RKO (cell line): ENCODE measurements at places on chromosomes 7 and 10.

DNA sequence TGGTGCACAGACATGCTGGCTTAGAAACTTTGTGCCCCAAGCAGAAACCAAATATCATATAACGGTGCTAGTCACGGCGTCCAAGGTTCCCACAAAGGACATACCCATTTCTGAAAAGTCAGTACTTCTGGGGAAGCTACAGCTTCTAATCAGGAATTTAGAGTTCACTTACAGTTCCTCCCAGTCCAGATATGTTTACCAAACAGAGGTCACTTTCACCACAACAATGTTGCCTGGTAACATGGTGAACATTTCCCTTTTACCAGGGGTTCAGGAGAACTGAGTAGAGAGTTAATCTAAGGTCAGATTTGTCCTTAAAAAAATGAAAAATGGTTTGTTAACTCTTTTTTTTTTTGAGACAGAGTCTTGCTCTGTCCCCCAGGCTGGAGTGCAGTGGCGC, 265.9 kb upstream of the MKLN1 start:
- no peak for DNase-seq

DNA sequence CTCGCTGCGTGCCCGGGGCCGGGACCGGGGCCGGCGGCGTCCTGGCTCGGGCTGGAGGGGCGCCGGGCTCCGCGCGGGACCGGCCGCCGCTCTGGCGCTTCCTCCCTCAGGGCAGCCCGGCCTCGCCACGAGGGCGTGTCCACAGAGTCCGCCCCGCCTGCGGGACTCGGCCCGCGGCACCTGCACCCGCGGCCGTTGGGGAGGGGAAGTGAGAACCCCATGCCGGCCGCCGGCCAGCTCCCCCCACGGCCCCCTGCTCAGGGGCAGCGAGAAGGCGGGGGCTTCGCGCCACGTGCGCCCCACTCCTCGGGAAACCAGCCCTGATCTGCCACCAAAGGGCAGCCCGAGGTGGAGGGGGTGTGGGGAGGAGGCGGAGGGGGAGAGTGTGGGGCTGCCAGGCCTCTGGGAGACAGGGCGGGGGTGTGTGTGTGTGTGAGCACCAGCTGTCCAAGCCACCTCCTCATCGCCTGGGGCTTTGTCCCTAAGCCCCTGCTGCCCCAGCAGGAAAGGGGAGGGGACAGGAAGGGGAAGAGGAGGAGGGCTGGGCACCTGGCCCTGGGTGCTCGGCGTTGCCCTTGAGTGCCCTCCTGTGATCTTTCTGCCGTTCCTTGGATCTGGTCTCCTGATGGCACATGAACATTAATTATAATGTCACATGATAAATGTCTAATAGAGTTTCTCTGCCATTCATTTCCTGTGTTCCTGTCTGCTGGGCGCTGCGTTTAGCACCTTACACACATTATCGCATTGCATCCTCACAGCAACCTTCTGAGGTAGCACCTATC, at the start of gene PIK3AP1:
Gene PIK3AP1 (minus strand): TSS at position 93 of the 785 bp plus-strand sequence. CDS start 120 bp downstream, outside the sequence.
- peak; percentile 55 for DNase-seq

DNA sequence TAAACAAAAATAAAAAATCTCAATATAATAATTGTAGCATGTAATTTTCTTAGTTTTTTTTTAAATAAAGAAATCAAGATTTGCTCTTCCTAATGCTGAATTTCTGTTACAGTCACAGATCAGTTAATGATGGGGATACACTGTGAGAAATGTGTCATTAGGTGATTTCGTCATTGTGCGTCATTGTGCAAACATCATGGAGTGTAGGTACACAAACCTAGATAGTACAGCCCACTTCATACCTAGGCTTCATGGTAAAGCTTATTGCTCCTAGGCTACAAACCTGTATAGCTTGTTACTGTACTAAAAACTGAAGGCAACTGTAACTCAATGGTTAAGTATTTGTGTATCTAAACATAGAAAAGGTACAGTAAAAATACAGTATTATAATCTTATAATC, 74.4 kb upstream of the LSM8 start:
- DNase-seq: peak; percentile 61

- no peak for DNase-seq
These were observed 25.1 kb downstream of the CPEB3 start for GRCh38 chr10:92265687-92266258.

GRCh38 chr10:88941026-88941425, 11.5 kb downstream of the ACTA2 start:
- DNase-seq: no peak

DNA sequence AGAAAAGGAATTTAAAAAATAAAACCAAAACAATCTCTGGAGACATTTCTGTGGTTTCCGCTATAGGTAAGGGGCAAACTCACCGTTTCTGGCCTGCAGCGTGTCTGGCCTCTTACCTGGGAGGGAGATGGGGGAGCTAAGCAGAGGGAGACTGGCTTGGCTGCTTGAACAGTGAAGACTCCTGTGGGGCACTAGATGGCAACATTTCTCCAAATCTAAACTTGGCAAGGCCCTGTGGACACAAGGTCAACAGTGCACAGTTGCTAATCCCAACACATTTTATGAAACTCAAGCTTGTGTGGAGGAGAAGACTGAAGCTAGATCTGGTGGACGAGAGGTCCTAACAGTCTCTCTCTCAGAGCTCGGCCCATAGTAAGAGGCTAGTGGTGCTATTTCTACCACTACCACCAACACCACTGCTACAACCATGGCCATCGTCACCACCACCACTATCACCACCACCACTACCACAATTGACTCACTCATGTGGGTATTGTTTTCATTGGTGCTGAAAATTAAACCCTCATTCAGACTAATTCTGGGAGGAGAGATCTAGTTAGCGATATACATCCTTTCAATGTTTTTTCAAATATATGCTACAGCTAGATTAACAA, 28.4 kb upstream of the CDHR3 start:
- DNase-seq: peak; percentile 55

GRCh38 chr7:6286486-6286885, 14.1 kb upstream of the CYTH3 start:
- DNase-seq: no peak

GRCh38 chr7:36013246-36014014, 139.6 kb upstream of the EEPD1 start:
- no peak for DNase-seq

DNA sequence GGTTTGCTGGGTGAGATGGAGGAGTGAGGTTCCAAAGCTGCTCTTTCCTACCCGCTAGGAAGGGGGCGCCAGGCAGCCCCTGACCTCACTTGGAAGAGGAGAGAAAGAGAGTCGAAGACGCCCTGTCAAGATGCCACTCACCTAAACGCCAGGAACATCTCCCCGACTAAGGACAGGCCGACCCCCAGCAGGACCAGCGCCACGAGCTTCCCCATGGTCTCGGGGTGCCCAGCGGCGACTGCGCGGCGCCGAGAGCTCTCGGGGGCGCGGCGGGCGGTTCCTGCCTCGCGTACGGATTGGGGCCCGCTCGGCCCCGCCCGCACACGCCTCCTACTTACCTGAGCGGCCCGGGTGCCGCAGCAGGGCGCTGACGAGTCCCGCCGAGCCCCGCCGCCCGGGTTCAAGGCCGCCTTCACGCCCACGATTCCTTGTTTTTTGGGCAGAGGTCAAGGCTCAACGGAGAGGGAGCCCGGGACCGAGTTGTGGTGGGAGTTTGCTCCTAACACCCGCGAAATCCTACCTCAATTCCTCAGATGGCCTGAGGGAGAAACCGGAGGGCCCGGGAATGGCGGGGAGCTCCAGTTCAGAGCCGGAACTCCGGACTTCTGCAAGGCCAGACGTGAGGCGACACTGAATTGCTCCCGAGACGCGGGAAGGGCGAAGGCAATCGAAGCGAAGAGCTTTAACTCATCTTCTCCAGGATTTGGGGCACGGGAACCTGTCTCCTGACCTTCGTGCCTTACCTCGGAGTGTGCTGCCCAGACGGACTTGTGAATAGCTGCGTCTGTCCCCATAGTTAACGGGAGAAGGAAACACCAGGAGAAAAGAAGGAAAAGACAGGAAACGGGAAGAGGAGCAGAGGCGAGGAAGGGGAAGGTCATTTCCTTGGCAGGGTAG, at the start of gene PON3:
Gene PON3 (minus strand): TSS at position 240 of the 897 bp plus-strand sequence. CDS start 25 bp downstream, at position 215.
- DNase-seq: peak; percentile 55

- no peak for DNase-seq
These were observed 132.4 kb upstream of the FOXK1 start for GRCh38 chr7:4549681-4550080.

GRCh38 chr7:137269240-137269639, 74.3 kb downstream of the PTN start:
- DNase-seq: no peak

GRCh38 chr7:28575241-28575643, 162.9 kb downstream of the CREB5 start:
- DNase-seq: no peak

- DNase-seq: no peak
These were observed 85.2 kb downstream of the WNT2 start for GRCh38 chr7:117237646-117238045.

DNA sequence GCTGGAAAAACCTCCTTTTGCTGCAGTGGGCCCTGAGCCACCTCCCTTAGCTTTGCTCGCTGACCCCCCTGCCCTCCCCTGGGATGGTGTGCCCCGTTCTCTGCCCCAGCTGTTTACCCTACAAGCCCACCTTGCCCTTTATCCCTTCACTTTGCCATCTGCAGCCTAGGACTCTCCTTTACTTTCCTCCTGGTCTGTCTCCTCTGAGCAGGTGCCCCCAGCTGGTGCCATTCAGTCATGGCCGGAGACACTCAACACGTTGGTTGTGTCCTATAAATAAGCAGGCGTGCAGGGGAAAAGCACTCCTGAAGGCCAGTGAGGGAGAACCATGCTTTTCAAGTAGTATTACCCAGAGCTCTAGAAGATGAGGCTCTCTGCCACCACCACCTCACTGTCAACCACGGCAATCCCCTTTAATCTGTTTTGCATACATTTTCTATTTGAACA, 6.1 kb downstream of the RASSF4 start:
- DNase-seq: no peak

DNA sequence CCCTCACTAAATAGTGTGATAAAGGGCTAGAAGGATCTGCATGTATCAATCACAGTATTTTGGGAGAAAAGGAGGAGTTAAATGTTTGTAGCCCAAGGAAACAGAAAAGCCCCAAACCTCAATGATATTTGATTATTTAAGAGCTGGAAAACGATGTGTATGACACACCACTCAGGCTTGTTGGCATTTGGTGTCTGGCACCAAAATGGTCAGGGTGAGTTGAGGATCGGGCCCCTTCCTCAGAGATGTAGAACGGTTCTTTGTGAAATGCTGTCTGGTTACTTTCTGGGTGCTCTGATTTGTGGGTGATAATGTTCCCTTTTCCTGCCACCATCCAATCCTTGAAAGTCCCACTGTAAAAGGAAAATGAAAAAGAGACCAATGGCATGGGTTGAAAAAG, 113.7 kb downstream of the CCDC3 start:
- DNase-seq: no peak

GRCh38 chr7:4659551-4660286, 22.4 kb upstream of the FOXK1 start:
- DNase-seq: peak; percentile 45

GRCh38 chr7:96174812-96175211, 147.1 kb downstream of the SLC25A13 start:
- DNase-seq: no peak

GRCh38 chr10:120041807-120042559, 149.5 kb downstream of the SEC23IP start:
- no peak for DNase-seq

DNA sequence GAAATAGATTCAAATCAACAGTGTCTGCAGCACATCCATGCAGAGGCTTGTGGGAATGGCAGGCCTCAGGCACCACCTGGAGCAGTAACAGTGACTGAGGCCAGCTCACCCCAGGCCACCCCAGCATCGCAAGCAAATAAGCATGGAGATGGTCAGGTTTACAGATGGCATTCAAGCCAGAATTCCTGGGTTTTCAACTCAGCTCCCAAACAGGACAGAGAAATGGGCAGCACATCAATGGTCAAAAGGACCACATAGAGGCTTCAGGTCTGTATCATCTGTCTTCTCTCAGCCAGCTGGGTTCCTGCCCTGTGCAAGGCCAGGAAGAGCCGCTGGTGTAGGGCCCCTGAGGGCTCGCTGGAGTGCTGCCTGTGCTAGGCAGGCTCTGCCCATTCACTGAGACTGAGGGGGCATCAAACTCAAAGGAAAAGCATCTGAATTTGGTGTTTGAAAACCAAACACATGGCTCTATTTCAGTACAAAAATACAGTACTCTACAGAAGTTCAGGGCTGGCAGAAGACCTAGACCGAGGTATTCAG, 112.5 kb downstream of the KMT2E start:
- DNase-seq: no peak

DNA sequence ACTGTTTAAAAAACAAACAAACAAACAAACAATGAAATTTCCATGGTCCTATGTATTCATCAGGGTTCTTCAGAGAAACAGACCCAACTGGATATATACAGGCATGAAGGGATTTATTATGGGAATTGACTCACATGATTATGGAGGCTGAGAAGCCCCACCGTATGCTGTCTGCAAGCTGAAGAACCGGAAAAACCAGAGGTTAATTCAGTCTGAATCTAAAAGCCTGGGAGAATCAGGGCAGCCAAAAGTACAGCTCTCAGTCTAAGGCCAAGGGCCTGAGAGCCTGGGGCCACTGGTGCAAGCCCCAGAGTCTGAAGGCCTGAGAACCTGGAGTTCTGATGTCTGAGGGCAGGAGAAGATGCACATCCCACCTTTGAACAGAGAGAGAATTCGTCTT, 163.5 kb downstream of the MDFIC start:
- no peak for DNase-seq

GRCh38 chr7:96426027-96426426, 104.1 kb upstream of the SLC25A13 start:
- DNase-seq: peak; percentile 12

- no peak for DNase-seq
These were observed 517 bp downstream of the ITGB1 start for GRCh38 chr10:32957341-32958084.

DNA sequence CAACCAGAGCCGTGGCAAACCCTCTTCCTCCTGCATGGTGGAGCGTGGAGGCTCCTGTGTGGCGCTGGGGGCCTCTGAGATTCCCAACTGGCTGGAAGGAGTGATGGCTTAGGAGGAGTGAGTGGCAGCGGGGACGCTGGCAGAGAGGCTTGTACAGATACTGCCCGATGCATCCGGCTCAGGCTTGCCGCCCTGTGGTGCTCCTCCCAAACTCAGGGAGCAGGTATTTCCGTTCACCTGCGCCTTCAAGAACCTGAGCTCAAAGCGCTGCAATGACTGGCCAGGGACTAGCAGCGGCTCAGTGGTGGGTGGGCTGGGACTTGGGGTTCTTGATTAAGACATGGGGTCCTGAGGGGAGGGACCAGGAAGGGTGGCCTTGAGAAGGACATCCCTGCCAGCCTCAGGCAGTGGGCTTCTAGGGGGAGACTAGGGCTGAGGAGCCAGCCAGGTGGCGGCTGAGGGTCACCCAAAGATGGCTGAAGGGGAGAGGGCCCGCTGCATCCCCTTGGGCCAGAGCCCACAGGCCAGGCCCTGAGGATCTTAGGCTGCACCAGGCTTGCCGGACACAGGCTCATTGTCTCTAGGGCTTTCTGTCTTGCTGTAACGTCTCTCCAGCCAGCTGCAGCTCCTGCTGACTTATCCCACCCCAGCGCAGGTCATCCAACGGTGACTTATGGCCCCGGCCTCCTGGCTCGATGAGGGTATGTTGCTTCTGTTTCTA, 3.2 kb downstream of the ZNF775 start:
- DNase-seq: no peak
